Activated T-cell treated with anti-CD3 and anti-CD28 coated beads, Interleukin-2, amount 50 U/mL, for 72 hours (primary cell): ENCODE measurements at places on chromosomes 7 and 10.

- peaks cover 8% of the 10 kb centered on the region for H3K4me1 ChIP-seq
- DNase-seq = no peak
- peaks cover 4% of the 10 kb centered on the region for H3K36me3 ChIP-seq
- peaks cover 7% of the 10 kb centered on the region for H3K27me3 ChIP-seq
These were observed 41.1 kb upstream of the DLG5 start for GRCh38 chr10:77967611-77968022.

DNA sequence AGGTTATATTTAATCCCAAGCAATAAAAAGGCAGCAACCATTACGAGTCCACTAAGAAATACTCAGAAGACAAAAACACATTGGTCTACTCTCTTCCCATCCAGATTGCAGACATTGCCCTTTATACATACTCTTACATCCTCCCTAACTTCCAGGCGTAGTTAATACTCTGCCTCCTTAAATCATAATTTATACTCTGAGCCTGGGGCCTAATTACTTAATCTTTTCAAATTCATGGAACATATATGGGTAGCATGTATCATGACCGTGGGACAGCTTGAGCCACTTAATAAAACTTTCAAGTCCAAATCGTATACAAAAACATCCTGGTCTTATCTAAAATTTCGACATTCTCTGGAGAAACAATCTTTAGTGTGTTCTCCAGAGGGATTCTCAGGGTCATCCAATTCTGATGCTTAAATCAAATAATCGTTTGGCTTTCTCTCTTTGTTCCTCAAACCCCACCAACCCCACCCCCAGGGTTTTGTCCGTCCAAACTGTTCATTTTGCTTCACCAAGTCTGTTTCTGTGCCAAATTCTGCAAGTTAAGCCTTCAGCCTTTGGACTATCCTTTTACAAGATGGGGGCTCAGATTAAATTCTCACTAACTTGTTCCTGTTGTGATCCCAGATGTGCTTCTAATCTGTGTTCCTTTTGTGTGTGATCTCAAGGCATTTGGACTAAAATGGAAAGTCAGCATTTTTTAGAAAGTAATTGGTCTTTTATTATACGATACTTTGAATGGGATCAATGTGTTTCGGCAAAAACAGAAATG is 86.4 kb downstream of the ADAM12 start:
- H3K27ac ChIP-seq = no peak overlapping the region
- no peak for DNase-seq
- H3K4me1 ChIP-seq = no peaks in the 10 kb centered on the region
- peaks cover 3% of the 10 kb centered on the region for H3K36me3 ChIP-seq
- no peaks in the 10 kb centered on the region for H3K27me3 ChIP-seq

DNA sequence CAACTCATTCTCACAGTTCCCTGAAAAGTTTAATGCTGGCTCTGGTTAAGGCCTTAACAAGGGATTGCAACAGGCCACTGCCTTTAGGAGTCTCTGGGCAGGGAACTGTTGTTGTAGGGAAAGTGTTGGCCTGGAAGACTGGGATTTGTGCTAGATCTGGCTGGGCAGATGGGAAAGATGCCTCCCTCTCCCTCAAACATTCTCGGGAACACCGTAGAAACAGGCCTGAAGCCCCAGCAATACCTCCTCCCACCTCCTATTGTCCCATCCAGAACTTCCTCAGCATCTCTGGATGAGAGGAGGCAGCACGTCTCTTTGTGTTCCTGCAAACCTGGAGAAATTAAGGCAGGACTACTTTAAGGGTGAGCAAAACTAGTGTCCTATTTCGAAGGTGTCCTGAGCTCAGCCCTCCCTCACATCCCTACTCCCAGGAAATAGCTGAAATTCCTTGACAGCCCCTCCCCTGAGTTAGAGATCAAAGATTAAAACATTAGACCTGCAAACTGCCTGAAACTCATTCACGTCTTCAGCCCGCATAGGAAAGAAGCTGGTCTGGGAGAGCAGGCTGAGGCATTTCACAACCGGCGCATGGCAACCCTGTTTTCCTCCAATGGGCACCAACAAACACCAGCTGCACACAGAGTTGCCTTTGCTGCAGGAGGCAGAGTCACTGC is 10.9 kb upstream of the MAP3K8 start:
- H3K36me3 ChIP-seq = peaks cover 3% of the 10 kb centered on the region
- peaks cover 63% of the 10 kb centered on the region for H3K4me1 ChIP-seq
- H3K27me3 ChIP-seq = peaks cover 9% of the 10 kb centered on the region
- H3K4me3 ChIP-seq = no peak overlapping the region
- H3K27ac ChIP-seq = no peak overlapping the region

DNA sequence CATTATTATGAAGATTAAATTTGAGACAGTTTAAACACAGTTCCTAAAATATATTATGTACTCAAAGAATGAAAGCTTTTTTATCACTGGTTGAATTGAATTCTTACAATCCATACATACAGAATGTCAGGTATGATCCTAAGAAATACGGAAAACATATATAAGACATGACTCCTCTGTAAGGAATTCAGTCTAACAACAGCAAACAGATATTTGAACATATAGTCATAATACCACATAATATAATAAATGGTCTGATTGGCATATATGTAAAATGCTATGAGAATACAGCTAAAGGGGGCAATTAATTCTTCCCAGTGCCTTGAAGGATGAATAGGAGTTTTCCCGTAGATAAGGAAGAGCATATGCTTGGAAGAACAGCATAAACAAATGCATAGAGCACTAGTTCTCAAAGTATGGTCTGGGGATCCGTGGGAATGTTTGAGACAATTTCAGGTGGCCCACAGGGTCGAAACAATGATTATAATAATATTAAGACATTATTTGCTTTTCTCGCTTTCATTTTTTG is 10.6 kb upstream of the ARID5B start:
- no peaks in the 10 kb centered on the region for H3K36me3 ChIP-seq
- H3K27ac ChIP-seq = no peak overlapping the region
- H3K4me1 ChIP-seq = peaks cover 22% of the 10 kb centered on the region

DNA sequence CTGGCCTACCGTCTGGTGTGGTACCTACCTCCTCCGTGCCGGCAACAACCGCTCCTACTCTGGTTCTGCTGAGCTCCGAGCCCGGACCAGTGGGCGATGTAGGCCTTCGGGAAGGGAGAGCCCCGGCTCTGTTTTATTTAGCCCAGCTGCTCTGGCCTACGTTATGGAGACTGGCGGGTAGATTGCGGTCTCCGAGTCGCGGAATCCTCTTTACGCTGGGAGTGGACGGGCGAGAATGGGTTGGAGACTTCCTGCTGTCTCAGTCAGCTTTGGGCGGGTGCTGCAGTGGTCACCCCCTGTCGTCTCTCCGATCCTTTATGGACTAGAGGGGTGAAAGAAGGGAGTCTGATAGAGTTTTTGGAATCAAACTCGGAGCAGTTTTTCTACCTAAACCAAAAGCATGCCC is 406 bp downstream of the CBLL1 start:
- H3K36me3 ChIP-seq = peaks cover 13% of the 10 kb centered on the region
- H3K4me3 ChIP-seq = peak overlapping the region; percentile 97
- peak overlapping the region; percentile 88 for H3K27ac ChIP-seq
- no peaks in the 10 kb centered on the region for H3K27me3 ChIP-seq
- no peak for DNase-seq

DNA sequence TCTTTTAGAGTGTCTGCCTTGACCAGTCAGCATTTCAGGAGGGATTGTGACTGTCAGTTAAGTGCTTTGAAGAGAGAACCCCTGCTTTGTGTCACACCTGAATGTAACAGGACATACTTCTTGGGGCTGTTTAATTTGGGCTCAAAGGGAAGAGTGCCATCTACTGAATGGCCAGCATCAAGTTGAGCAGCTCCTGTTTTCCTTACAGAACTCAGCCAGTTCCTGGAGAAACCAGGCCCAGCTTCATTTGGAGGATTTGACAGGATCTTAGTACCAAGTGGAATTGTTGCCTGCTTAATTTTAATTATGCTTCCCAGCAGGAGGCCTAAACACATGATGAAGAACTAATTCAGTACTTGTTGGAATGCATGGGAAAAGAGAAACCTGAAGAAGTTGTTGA is 8.3 kb downstream of the ADD3 start:
- no peak for DNase-seq
- peaks cover 84% of the 10 kb centered on the region for H3K4me1 ChIP-seq
- H3K27ac ChIP-seq = peak overlapping the region; percentile 89
- H3K27me3 ChIP-seq = no peaks in the 10 kb centered on the region

DNA sequence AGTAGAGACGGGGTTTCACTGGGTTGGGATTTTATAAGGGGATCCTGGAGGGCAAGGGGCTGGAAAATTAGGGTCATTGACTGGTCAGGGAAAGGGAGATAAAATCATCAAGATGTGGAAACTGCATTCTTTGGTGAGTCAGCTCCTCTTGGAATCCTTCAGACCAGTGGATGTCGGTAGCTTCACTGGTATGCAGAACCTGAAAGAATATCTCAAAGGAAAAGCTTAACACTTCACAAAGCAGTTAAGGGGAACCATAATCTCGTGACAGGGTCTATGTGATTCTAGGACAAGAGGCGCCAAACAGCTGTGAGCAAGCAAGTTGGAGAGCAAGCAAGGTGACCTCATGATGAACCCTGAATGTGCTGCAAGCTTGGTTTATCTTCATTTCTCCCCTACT is 634.7 kb upstream of the AUTS2 start:
- no peak for DNase-seq
- no peak overlapping the region for H3K4me3 ChIP-seq
- no peaks in the 10 kb centered on the region for H3K4me1 ChIP-seq
- H3K36me3 ChIP-seq = no peaks in the 10 kb centered on the region

- no peak overlapping the region for H3K4me3 ChIP-seq
- H3K4me1 ChIP-seq = no peaks in the 10 kb centered on the region
- H3K27me3 ChIP-seq = no peaks in the 10 kb centered on the region
- DNase-seq = no peak
- no peaks in the 10 kb centered on the region for H3K36me3 ChIP-seq
These were observed 18.2 kb downstream of the CALML5 start for GRCh38 chr10:5481121-5481520.

DNA sequence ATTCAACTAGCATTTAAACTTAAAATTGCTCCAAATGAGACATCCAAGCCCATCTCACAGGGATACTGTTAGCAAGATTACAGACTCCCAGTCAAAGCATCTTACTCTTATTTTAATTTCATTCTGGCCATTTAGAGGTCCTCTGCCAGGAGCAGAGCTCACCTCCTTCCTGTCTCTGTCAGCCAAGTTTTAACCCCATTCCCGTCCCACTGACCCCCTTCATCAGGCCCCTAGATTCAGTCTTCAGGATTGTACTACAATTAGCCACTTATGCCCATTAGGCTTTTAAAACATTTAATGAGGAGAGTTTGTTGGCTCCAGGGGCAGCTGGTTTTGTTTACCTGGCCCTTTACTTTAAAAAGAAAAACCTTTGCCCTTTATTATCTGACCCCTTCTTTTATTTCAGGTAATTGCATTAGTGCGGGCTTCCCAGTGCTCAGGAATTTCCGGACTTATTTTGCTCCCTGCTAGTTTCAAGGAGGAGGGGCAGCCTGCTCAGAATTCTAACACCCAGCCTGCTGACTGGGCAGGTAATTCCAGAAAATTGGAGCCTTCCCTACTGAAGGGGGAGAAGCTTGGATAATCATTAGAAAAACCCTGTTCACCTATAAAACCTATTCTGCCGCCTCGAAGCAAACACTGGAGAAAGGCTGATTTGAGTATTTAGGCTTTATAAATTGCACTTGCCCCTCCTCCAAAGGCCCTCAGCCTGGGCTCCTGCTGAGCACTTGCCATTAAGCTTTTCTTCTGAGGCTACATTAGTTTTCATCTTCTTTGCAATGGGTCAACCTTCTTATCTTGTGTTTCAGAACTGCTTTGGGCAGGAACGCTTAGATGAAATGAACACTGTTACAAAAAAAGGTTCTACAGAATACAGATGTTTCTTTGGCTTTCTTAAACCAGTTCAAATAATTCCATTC is 200.5 kb upstream of the HPS1 start:
- H3K27me3 ChIP-seq = peaks cover 38% of the 10 kb centered on the region
- no peaks in the 10 kb centered on the region for H3K4me1 ChIP-seq
- H3K36me3 ChIP-seq = no peaks in the 10 kb centered on the region
- no peak for DNase-seq
